ENCODE measurements at places on chromosomes 4 and X. TPM values are rescaled to one million over a fixed set of nuclear protein-coding genes. Genes with fewer than 3 reads are reported as not detected.
A peak's percentile ranks its signal among the peaks of the same experiment; 100 is the strongest.

GRCh38 chr4:166518315-166518714 is 645.3 kb downstream of the TLL1 start:
- no peak for DNase-seq

- DNase-seq = no peak
Observed at GRCh38 chr4:183636503-183636902, 22.5 kb downstream of the RWDD4 start.

DNA sequence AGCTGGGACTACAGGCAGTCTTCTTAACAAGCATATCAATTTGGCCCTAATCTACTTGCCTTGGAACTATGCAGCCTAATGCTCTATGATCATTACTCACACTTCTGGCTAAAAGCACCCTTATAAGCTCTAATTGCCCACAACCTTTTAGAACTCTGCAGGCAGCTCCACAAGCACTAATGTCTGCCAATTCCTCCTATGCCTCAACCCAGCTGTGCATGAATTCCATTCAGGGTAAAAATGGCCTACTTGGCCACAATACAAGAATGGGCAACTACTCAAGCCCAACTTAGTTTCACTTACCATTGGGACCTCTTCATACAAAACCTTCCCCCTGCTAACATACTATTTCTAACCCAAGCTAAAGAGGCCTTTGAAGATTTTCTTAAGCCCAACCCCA is 51.7 kb downstream of the ZNF718 start:
- DNase-seq = no peak

- peak; percentile 37 for DNase-seq
Observed at GRCh38 chr4:8763966-8764901, 107.4 kb downstream of the HMX1 start.

DNA sequence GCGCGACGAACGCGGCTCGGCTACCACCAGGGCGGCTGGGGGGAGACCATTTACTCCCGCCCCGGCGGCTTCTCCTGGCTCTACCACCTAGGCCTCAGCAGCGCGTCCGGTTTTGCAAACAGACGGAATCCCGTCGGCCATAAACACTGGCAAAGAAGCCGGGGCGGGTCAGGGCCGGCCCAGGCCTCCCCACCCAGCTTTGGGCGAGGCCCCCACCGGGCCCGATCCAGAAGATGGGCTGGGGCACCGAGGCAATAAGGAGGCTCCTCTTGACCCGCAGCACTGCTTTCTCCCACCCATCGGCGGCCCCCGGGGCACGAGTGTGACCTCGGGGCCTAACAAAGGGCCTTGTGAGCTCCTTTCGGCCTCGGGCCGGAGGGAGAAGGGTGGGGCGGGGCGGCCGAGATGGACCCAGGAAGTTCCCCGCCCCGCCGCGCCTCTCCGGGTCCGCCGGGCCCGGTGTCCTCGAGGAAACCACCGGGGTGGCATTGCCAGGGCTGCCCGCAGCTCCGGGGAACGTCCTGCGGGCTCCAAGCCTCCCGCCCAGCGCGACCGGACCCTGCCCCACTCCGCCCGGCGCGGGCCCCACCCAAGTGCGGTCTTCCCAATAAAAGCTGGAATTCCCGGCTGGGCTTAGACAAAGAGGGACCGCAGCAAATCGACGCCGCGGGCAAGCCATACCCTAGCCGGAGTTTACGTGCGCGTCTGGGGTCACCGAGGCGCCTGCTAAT is 5.9 kb downstream of the BCOR start:
- peak; percentile 51 for DNase-seq

DNA sequence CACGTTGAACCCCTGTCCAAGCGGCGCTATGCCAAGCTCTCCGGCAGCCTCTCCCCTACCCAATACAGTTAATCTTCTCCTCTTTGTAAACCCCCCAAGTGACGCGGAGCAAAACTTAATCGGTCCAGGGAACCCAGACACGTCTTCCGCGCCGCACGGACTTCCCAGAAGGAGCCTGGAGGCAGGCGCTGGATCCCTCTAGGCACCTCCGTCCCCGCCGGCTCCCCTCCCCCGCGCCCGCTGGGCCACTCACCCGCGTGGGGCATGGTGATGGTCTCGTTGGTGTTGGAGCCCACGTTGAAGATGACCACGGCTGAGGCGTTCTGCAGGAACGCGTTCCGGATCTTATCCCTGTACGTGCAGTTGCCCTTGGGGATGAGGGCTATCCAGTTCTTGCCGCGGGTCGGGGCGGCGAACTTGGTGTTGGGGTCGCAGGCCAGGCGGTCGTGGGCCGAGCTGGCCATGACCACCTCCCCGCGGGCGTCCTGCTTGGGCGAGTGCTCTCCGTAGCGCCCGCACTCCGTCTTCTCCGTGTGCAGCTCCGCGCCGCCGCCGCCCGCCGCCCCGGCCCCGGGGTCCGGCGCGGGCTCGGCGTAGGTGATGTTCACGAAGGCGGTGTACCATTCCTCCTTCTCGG is 1.1 kb downstream of the RNF150 start:
- DNase-seq = peak; percentile 15

- DNase-seq = no peak
Observed at GRCh38 chrX:42732506-42732905, 45.5 kb downstream of the PPP1R2C start.

GRCh38 chr4:162285753-162286152 is 122.0 kb upstream of the FSTL5 start:
- no peak for DNase-seq

GRCh38 chrX:121360280-121360679 is 312.9 kb downstream of the GLUD2 start:
- DNase-seq = no peak

- DNase-seq = no peak
Observed at GRCh38 chrX:12118134-12118533, 20.1 kb upstream of the FRMPD4 start.

DNA sequence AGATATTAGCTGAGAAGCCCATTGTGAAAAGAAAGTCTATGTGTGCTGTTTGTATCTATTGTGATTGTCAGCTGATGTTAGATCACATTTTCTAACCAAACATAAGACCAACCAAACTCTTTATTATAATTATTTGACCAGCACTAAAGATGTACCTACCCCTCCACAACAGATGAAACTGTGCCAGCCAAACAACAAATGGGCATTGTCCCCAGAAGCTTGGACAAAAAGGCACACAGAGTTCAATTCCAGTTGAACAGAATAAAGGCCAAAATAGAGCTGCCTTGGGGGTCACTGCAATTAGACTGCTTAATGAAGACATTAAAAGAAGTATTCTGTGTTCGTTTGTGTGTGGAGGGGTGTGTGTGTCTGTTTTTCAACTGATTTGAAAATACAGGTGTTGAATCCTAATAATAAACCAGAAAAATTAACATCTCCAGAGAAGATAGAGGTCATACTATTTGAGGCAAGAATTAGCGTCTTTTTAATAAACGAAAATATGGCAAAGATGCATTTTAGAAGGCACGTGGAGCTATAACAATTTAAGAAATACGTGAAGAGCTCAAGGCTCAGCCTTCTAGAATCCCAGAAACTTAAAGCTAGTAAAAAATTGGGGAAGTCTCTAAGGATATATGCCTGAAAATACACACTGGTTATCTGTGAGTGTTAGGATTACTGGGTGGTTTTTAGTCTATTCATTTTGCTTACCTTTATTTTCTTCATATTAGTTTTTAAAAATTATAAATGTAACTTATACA is 2.2 kb downstream of the SPP1 start:
- DNase-seq = no peak

DNA sequence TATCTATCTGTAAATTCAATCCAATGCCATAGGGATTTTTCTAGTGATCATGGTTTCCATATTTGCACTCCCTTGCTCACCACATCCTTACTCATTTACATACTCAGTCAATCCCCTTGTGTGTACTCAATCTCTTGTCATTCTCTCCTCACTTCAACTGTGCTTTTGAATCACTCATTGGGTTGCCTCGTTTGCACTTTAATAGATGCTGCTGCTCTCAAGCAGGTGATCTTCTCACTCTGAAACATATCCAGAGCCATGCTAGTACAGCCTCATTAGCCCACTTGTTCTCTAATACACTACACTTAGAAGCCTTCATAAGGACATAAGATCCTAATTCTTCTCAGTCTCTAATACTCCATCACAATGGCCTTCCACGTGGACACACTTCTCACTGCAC is 507.9 kb downstream of the TECRL start:
- DNase-seq = no peak

DNA sequence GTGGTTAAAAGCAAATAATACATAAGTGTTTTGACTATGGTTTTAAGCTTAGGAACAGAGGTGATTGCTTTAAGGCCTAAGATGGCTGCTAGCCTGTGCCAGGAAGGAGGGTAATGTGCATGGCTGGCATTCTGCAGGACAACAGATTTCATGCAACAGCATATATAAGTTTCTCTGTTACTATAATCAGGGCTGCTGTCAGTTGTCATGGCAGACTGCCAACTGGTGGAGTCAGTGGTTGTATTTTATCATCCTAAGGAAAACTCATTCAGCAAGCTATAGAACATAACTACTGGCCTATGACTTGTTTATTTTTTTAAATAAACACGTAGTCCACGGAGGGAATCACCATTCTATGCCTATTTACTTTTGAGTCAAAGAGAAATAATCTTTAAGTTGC is 77.7 kb upstream of the DCAF8L1 start:
- DNase-seq = no peak

The GAGE12E gene
- not detected for total RNA-seq

The FRMPD4 gene
- total RNA-seq = not detected

The UGT2A2 gene
- total RNA-seq = not detected

The H2BW1 gene
- not detected for total RNA-seq

The HOPX gene
- not detected for total RNA-seq

The GPRASP1 gene
- 1.5 TPM for total RNA-seq

The USP17L20 gene
- total RNA-seq = not detected

The UGT8 gene
- total RNA-seq = not detected

The TMEM184C gene
- 21.9 TPM for total RNA-seq

The ADGRG4 gene
- not detected for total RNA-seq

Data from right lobe of liver (tissue), 6 donors.